ENCODE measurements at places on chromosomes 1 and 21.

DNA sequence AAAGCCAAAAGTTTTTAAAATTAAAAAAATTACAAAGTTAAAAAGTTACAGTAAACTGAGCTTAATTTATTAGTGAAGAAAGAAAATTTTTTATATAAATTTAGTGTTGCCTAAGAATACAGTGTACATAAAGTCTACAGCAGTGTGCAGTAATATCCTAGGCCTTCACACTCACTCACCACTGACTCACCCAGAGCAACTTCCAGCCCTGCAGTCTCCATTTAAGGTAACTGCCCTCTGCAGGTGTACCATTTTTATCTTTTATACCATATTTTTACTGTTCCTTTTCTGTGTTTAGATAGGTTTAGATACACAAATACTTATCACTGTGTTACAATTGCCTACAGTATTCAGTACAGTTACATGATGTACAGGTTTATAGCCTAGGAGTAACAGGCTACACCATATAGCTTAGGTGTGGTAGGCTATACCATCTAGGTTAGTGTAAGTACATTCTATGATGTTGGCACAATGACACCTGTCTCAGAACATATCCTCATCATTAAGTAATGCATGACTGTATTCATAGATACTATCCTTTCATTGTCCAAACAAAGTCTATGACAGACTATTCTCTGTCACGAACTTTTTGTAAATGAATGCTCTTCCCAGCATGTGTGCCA is 78.6 kb upstream of the PBX1 start:
- DNase-seq: no peak

DNA sequence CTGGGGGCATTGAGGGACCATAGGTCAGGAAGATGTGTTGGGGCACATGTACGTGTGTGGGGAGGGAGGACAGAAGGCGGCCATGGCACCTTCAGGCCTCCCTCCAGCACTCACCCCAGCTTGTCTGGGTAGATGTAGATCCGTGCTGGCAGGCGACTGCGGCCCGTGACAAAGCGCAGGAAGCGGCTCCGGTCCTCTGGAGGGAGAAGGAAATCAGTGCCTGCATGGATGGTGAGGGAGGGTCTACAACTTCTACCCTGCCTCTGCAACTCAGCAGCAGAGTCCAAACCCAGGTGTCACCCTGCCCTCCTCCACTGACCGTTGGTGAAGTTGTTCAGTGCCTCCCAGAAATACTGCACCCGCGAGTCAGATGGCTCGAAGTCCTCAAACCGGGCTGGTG is 7.4 kb downstream of the HECTD3 start:
- DNase-seq: no peak

DNA sequence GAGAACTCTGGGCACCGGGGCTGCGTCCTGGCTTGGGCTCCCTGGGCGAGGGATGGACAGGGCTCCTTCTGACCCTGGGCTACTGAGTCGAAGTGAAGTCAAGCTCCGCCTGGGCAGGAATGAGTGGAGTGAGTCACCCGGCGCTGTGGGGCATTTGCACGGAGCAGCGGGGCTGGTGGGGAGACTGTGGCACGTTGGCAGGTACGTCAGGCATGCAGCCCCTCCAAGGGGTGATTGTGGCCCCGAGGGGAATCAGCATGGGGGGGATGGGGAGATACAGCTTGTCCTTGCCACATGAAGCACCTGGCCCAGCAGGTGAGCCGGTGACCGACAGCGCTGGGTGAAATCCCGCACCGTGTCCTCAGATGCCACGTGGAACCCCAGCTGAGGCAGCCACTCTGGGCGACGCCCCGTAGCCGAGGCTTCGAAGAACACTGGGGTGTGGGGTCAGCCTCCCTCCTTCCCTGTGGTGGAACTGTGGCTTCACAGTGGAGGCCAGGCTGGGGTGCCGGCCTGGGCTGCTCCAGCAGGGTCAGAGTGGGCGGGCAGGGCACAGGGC is 62.3 kb downstream of the COL18A1 start:
- DNase-seq: no peak

DNA sequence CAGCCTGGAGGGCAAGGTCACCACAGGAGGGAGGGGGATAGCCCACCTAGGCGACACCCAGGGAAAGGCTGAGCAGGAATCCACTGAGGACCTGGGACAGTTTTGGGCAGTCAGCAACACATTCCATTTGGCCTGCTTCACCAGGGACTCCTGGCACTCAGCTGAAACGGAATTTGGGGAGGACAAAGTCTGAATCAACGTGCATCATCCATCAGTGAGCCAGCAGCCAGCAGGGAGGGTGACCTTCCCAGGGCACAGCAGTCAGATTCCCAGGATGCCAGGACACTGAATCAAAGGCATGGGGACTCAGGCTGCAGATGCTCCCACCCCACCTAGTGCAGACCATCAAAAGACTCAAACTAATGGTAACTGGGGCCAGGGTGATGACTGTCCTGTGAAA is 4.6 kb downstream of the SH3BP5L start:
- peak; percentile 12 for DNase-seq

DNA sequence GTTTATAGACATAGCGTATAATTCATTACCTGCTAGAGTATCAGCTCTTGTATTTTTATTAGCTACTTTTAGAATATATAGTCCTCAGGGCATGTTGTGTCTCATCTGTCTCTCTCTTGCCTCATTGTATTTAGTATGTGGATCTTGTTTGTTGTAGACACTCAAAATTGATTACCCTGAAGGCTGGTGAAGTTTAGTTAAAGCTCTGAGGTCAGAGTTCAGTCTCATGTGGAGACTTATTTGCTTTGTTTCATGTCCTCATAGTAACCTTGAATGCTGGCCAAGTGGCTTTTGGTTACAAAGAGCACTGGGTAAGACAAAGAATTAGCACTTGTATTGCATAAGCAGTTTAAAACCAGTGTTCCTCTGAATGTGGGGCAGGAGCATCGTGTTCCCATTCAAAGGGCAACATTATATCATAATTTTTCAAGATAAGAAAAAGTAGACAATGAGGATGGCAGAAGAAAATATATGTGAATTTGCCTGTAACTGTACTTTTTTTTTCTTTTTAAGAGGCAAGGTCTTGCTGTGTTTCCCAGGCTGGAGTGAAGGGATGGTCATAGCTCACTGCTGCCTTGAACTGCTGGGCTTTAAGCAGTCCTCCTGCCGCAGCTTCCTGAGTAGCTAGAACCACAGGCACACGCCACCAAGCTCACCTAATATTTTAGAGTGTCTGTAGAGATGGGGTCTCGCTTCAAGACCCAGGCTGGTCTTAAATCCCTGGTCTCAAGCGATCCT is 17.4 kb downstream of the CNST start:
- peak; percentile 34 for DNase-seq

DNA sequence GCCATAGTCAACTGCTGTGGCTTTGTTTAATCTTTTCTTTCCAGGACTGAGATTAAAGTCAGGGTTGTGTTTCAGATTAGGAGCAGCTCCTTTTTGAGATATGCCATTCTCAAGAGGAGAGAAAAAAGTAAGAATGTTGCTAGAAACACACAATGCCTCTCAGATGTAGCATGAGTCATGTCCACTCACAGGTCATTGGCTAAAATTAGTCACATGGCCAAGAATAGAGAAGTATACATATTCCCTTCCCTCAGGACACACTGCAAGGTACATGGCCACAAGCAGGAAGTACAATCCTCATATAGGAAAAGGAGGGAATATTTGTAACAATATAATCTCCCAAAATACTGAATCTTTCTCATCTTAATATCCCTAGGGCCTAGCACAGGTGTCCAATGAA is 141.9 kb upstream of the PTBP2 start:
- DNase-seq: no peak

GRCh38 chr1:157107702-157108101 is 8.1 kb upstream of the ETV3L start:
- no peak for DNase-seq

Measured in LoVo (cell line).